Fibroblast of skin of right quadriceps (primary cell): ENCODE measurements at places on chromosomes 2 and 18.

DNA sequence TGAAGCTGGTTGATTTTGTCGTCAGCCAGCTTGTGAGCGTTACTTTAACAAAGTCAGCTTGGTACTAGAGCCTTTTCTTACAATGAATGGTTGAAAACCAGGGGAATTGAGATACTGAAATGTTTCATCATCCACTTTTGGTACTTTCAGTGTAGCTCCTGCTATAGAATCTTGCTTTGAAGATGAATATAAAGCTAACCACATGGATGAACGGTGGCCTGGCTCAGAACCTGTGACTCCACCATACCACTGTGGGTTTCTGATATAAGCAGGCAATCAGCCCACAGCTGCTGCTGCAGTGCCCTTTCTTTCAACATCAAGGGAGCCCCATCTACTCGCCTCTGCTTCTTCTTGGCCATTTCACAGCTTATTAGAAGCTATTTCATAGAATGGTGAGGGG, 53.2 kb upstream of the GPR45 start:
- no peak for DNase-seq

DNA sequence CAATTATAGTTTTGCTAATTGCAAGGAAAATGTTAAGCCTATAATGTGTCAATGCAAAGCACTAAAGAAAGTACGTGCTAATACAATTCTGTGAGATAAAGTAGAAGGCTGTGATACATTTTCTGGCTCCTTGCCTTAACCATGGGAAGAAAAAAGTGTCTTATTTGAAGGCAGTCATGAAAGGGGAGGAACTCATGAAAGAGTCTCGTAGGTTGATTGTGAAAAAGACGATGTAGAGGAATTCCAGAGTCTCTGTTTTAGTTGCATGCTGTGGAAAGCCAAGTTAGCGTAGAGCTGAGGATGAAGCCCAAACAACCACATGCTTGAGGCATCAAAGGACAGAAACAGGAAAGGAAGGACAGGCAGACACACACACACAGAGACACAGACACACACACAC, 214.1 kb downstream of the MEIS1 start:
- DNase-seq: no peak

DNA sequence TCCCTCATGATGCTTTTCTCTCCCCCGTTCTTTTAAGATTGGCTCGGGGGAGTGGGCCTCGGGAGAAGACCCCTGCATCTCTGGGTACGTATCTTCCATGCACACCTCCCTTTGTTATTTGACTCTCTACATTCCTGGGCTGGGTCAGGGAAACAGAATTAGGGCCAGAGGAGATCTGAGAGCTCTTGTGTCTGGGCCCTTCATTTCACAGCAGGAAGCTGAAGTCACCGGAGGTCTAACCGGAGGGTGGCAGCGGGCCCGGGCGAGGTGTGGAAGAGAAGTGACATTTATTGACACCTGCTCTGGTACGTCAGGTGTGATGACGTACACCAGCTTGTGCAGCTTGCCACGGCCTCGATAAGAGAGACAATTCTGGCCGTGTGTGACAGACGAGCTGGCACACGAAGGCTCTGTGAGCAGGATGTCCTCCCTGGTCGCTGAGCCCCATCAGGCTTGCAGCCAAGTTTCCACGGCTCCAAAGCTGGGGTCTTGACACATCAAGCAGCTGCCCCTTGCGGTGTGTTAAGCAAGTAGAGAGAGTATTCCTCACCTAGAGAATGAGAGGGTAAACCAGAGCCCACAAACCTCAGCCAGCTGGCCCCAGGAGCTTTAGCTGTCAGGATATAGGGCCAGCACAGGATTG, 30.4 kb downstream of the TOGARAM2 start:
- DNase-seq: no peak

DNA sequence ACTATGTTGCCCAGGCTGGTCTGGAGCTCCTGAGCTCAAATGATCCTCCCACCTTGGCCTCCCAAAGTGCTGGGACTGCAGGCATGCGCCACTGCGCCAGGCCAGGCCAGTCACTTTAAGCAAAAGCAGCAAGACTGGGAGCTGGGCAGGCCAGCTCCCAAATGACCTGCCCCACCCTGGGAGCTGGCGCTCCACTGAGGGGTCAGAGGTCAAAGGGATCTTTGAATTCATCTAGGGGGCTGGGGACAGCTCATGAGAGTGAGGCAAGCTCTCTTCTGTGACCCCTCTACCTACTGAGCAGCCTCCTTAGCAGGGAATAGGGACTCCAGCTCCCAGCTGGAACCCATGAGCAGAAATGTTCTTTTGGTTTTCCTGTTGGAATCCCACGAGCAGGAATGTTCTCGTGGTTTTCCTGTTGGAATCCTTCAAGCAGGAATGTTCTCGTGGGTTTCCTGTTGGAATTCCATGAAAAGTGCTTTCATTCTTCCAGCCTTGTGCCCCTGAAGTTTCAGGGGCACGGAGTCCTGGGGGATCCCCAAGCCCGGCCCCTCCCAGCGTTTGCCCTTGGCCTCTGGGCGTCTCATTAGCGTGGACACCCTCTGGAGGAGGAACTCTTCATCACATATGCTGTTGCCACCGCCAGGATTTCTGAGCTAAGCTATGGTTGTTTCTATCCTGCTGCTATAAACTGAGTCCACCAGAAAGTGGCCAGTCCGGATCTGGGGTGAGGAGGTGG, 162.0 kb upstream of the HAAO start:
- DNase-seq: peak; percentile 80

- peak; percentile 19 for DNase-seq
Observed at GRCh38 chr2:48435909-48436308, 94.0 kb upstream of the STON1 start.
